Mammary microvascular endothelial cell (primary cell): ENCODE measurements at places on chromosomes 12 and 14. TPM values are rescaled to one million over a fixed set of nuclear protein-coding genes. Genes with fewer than 3 reads are reported as not detected.

The TAS2R14 gene
- 0.07 and 0.84 TPM in 2 replicates for total RNA-seq

The GPR137C gene
- total RNA-seq = 0.87 and 1.0 TPM in 2 replicates

The MYBPC1 gene
- not detected in 2 replicates for total RNA-seq

The C3AR1 gene
- 0.20 and 0.30 TPM in 2 replicates for total RNA-seq

The PTGER2 gene
- not detected in 2 replicates for total RNA-seq

The GAS2L3 gene
- total RNA-seq = 25.5 and 25.6 TPM in 2 replicates

The IL22 gene
- not detected in 2 replicates for total RNA-seq
